ENCODE measurements at places on chromosomes 2 and 18.
A peak's percentile ranks its signal among the peaks of the same experiment; 100 is the strongest.

- no peak for DNase-seq
These were observed 2.6 kb upstream of the RNF149 start for GRCh38 chr2:101310834-101311695.

- DNase-seq, result no peak
These were observed 37.0 kb downstream of the STK39 start for GRCh38 chr2:168210216-168210894.

DNA sequence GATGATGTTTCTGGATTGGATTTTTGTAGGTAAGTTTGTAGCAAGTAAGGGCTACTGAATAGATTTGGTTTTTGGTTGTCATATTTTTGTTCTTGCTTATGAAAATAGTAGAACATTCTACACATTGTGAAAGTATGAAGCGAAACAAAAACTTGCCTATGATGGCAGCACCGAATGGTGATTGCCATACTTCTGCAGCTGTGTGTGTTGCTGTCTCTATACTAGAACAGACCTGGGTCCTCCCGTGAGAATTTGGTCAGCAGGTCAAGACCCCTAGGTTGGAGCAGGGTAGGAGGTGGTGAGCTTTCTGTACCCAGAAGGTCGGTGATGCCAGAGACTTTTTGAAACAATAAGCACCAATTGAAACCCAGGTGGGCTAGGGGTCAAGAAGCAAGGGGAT is 322.6 kb downstream of the PRKCE start:
- DNase-seq, result no peak

- DNase-seq, result no peak
These were observed 136.2 kb downstream of the SLC8A1 start for GRCh38 chr2:40315683-40316082.

DNA sequence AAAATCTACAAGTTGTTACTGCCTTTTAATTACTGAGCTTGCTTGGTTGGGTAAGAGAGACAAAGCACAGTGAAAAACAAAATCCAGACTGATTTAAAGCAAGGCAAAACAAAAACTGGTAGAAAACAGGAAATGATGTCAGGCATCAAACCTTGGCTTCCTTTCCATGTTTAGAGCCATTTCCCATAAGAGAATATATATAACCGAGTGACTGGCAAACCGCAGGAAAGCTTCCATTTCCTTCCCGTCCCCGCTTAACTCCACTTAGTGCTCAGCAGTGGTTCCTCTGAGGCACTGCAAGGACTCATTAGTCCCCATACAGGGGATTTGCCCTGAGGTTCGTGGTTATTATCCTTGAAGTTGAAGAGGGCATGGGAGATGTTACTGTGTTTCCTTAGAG is 446.3 kb downstream of the LPIN1 start:
- DNase-seq, result no peak

- DNase-seq, result no peak
These were observed 352.4 kb downstream of the ERBB4 start for GRCh38 chr2:212186166-212186565.

GRCh38 chr2:181457121-181457740 is at the start of gene ITGA4:
Gene ITGA4, plus strand, starts transcription at chr2:181457386. Its CDS starts 269 bp downstream, at chr2:181457655.
- DNase-seq, result no peak

DNA sequence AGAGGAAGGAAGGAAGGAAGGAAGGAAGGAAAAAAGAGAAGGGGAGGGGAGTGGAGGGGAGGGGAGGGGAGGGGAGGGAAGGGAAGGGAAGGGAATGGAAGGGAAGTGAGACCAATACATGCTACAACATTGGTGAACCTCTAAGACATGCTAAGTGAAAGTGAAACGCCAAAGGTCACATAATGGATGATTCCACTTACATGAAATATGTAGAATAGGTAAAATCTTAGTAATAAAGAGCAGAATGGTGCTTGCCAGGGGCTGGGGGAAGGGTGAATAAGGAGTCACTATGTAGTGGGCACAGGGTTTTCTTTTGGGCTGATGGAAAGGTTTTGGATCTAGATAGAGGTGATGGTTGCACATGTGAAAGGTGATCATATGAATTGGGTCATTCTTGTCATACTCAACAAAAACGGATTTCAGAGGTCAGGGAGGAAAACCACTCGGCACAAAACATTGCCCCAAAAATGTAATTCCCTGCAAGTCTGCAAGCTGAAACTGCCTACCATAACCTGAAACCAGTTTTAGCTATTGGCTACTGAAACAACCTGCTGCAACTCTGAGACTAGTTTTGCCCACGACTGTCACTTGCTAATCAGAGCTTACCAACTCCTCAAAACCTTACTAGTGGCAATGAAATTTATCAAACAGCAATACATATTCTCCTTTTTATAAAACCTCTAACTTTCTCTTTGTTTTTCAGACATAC is 59.2 kb downstream of the CCDC141 start:
- no peak for DNase-seq

- no peak for DNase-seq
These were observed 27.2 kb upstream of the PAIP2B start for GRCh38 chr2:71254078-71254477.

DNA sequence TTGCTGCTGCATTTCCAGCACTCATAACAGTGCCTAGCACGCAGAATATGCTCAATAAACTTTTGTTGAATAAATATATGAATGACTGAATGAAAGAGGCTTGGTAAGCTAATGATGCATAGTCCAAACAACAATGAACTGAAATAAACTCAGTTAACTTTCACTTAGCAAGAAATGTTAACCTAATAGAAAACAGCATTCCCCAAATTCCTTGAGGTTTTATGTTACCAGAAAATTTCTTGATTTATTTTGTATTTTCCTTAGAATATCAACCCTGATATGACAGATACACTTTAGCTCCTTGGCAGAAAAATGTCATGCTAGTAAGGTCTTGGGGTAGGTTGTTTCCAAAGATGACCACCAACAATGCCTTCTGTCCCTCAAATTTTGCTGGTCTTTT is 217.4 kb downstream of the KCNE4 start:
- DNase-seq, result no peak

DNA sequence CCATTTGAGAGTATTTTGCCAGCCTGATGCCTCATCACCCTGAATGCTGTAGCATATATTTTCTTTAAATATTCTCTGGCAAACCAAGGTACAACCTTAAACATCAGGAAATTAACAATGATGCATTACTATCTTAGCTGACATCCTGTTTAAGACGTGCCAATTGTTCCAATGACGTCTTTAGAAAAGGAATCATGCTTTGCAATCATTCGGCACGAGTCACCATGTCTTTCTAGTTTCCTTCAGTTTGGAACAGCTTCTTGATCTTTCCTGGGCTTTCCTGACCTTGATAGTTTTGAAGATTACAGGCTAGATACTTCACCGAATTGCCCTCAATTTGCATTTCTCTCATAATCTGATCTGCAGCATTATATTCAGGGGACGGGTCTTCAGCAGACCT is 88.2 kb upstream of the GLI2 start:
- peak; percentile 52 for DNase-seq

- DNase-seq, result no peak
These were observed 44.8 kb downstream of the NFATC1 start for GRCh38 chr18:79440316-79441110.

DNA sequence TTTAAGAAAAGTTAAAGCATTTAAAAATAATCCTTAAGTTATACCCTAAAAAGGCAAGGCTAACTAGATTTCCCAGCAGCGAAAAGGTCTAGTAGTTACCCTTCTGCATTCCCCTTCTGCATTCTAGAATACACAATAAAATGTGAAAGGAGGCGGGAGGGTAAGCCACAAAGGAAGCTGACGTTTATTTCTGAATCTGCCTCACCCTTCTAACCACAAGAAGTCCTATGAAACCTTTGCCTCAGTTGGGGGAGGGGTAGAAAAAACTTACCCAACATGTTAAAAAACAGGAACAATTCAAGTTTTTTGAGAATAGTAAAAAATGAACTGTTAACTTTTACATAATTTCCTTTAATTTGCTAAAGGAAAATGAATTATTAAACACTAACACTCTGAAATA is 11.3 kb downstream of the STK17B start:
- peak; percentile 81 for DNase-seq

GRCh38 chr2:140473851-140474250 is 1657.0 kb downstream of the LRP1B start:
- DNase-seq, result no peak

- DNase-seq, result peak; percentile 91
These were observed 76.6 kb upstream of the MAP4K3 start for GRCh38 chr2:39513641-39514094.

DNA sequence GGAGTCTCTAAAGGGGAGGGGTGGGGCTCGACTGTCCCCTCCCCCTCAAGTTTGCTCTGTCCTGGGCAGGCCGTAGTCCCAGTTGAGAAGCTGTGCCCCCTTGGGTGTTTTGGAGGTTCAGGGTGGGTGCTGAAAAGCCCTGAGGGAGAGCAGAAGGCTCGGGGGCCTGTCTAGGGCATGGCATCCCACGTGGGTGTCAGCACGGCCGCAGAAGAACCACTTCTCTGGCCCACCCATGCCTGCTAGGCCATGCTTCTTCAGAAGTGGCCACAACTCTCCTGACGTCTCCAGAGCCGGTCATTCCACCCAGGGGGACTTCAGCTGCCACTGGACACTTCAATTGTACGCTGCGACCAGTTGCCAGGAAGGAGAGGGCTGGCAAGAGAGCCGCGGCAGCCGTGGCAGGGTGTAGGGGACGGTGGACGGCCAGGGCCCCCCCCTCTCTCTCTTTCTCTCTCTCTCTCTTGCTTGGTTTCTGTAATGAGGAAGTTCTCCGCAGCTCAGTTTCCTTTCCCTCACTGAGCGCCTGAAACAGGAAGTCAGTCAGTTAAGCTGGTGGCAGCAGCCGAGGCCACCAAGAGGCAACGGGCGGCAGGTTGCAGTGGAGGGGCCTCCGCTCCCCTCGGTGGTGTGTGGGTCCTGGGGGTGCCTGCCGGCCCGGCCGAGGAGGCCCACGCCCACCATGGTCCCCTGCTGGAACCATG is at the start of gene INPP5D:
TSS of gene INPP5D (plus strand) at position 546 of the 704 bp plus-strand sequence. CDS start at position 683, 137 bp downstream.
- DNase-seq, result no peak

GRCh38 chr2:7265286-7265685 is 348.1 kb downstream of the RNF144A start:
- no peak for DNase-seq

- no peak for DNase-seq
These were observed 761.8 kb downstream of the LRRTM4 start for GRCh38 chr2:76760367-76760704.

Data from RCC 7860 (cell line).